Stimulated activated CD4-positive, alpha-beta T cell treated with anti-CD3 and anti-CD28 coated beads, Interleukin-15, amount 100 ng/mL, for 24 hours (primary cell): ENCODE measurements at places on chromosomes 13 and 19.

- DNase-seq = no peak
Measured at GRCh38 chr19:29880498-29881081, 61.4 kb upstream of the URI1 start.

DNA sequence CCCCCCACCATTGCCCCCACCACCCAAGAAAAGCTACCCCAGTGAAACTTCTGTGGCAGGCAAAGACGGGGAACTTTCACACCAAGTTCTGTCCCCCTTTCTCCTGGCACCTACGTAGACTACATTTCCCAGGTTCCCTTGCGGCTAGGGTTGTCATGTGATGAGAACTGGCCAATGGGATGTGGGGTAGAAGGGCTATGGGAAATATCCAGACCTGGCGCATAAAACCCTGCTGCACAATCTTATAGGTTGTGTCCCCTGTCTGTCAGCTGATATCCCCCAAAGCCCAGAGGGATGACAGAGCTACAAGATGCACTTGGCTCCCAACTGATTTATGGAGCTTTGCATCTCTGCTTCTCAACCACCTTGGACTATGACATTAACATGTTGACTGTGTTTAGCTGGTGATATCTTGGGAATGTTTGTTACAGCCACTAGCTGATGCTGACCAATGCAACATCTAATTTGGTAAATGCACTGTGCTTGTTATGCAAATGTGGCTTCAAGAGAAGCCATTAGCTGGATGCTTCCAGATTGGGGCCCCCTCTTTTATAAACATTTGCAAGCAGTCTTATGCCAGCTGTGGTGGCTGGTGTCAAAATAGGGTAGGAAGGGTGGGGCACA lies 6.1 kb downstream of the SH2D3A start:
- DNase-seq = peak; percentile 49

DNA sequence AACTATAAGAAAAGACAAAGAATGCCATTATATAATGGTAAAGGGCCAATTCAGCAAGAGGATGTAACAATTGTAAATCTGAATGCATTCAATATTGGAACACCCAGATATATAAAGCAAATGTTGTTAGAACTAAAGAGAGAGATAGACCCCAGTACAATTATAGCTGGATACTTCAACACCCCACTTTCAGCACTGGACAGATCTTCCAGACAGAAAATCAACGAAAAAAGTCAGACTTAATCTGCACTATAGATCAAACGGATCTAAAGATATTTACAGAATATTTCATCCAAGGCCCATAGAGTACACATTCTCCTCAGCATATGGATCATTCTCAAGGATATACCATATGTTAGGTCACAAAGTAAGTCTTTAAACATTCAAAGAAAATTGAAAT lies 194.6 kb upstream of the DACH1 start:
- DNase-seq = no peak

GRCh38 chr19:1822210-1822609 lies 10.1 kb upstream of the ATP8B3 start:
- DNase-seq = no peak

GRCh38 chr13:106532111-106532929 lies 3.1 kb downstream of the EFNB2 start:
- DNase-seq = no peak

DNA sequence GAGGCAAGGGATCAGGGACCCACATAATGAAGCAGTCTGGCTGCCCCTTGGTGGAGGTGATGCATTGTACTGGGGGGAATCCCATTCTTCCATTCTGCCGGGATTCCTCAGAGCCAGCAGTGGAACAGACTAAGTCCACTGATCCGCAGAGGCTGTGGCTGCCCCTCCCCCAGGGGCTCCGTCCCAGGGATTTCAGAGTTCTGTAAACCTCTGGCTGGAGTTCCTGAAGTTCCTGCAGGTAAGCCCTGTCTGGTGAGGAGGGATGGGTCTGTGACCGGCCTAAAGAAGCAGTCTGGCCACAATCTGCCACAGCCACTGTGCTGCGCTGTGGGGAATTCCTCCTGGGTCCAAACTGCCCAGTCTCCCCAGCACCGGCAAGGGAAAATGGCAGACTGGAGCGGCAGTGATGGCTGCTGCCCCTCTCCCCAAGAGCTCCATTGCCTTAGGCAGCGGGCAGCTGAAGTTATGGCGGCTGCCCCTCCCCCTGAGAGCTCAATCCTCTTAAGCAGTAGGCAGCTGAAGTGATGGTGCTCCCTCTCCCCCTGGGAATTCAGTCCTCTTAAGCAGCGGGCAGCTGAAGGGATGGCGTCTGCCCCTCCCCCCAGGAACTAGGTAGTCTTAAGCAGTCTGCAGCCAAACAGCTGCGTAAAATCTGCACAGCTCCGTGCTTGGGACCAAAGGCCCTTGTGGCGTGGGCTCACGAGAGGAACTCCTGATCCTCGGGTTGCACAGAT lies 155.7 kb downstream of the PCDH17 start:
- no peak for DNase-seq
